ENCODE measurements at places on chromosomes 1 and 21.

GRCh38 chr1:226814751-226815537 is 55.5 kb upstream of the PSEN2 start:
- no peak for DNase-seq

- DNase-seq = no peak
Observed at GRCh38 chr1:72178266-72178665, 104.1 kb downstream of the NEGR1 start.

- no peak for DNase-seq
Observed at GRCh38 chr1:231566496-231566895, 38.0 kb downstream of the TSNAX start.

DNA sequence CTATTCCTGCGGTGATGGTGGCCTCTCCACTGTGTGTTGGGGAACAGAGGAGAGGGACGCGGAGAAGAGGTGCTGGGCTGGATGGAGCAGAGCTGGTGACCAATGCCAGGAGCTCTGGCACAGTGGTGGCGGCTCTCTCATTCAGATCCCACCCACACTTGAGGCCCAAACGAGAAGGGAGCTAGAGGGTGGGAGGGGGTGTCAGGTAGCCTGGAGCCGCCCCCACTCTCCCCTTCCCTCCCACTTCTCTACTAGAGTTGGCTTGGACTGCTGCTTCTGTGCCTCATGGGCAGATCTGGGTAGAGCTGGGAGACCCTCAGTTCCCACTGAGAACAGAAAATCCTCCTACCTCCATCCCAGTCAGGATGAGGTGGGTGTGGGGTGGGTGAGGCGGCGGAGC is 3.5 kb downstream of the TTC39A start:
- no peak for DNase-seq

- peak; percentile 20 for DNase-seq
Observed at GRCh38 chr1:71196685-71197084, 115.8 kb upstream of the ZRANB2 start.

GRCh38 chr1:12565094-12565965 is 52.7 kb downstream of the DHRS3 start:
- no peak for DNase-seq

DNA sequence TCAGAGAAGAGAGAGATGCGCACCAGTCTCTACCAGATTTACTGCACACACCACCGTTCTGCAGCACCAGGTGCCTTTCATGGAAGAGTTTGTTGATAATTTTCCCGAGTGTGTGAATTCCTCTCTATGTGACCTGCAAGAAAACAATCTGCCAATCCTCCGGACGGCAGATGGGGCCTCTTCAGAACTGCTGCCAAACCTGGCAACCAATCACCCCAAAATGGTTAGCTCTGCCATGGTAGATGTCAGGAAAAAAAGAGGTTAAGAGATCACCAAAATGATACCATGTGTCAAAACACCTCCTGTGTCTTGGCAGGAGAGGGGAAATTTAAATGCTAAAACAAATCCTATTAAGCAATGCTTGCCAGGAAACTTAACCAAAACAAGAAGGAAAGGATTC is 96.5 kb downstream of the DAB1 start:
- no peak for DNase-seq

GRCh38 chr1:218669431-218669830 is 324.3 kb downstream of the TGFB2 start:
- DNase-seq = no peak

DNA sequence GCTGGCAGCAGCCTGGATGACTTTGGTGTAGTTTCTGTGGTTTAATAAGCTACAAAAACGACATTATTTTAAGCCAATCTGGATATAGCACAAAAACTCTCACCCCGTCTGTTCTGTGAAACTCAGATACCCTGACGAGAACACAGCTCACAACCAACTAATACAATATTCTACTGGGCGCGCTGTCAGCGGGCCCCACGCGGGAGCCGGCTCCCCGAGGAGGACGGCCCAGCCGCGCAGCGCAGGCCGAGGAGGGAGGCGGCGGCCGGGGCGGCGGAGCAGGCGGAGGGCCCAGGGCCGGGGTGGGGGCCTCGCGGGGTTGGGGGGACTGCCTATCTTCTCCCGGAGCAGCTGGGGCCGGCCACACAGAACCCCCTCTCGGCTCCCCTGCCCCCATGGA is 87.2 kb upstream of the POU3F1 start:
- no peak for DNase-seq

DNA sequence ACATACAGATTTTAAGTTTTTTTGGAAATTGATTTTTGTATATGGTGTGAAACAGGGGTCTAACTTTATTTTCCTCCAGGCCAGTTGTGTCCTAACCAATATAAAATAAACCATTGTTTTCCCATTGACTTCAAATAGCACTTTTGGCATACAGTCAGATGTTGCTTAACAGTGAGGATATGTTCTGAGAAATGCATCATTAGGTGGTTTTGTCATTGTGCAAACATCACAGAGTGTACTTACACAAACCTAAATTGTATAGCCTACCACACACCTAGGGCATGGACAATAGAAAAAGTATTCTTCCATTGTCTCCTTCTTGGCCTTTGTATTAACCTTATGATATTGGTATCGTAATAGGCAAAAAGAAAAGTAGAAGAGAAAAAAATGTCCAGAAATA is 37.4 kb upstream of the DISP1 start:
- DNase-seq = no peak

GRCh38 chr1:36083635-36084496 is at the start of gene TEKT2:
TEKT2 (plus strand) TSS chr1:36084094; CDS start chr1:36084922, 828 bp downstream.
- DNase-seq = no peak

GRCh38 chr1:5601516-5601915 is 390.7 kb downstream of the NPHP4 start:
- no peak for DNase-seq

GRCh38 chr1:205593532-205593931 is 38.3 kb downstream of the ELK4 start:
- DNase-seq = no peak

GRCh38 chr1:53448241-53448841 is 10.9 kb upstream of the DMRTB1 start:
- DNase-seq = no peak

GRCh38 chr1:66275083-66275482 is 258.9 kb upstream of the SGIP1 start:
- no peak for DNase-seq
